ENCODE measurements at places on chromosomes 3 and 15. TPM values are rescaled to one million over a fixed set of nuclear protein-coding genes. Genes with fewer than 3 reads are reported as not detected.

GRCh38 chr3:73215901-73216300, 154.4 kb downstream of the EBLN2 start:
- no peak overlapping the region for H3K4me3 ChIP-seq
- no peaks in the 10 kb centered on the region for H3K27me3 ChIP-seq
- no peaks in the 10 kb centered on the region for H3K4me1 ChIP-seq
- no peak for DNase-seq

- H3K27me3 ChIP-seq = no peaks in the 10 kb centered on the region
Observed at GRCh38 chr15:99135194-99135593, 30.3 kb downstream of the SYNM start.

- no peaks in the 10 kb centered on the region for H3K27me3 ChIP-seq
- H3K36me3 ChIP-seq = no peaks in the 10 kb centered on the region
- H3K27ac ChIP-seq = peak overlapping the region; percentile 34
- DNase-seq = no peak
- no peak overlapping the region for H3K4me3 ChIP-seq
- no peaks in the 10 kb centered on the region for H3K4me1 ChIP-seq
Observed at GRCh38 chr3:47314056-47314764, 31.5 kb downstream of the KLHL18 start.

GRCh38 chr3:147702509-147702908, 293.3 kb downstream of the ZIC1 start:
- no peak overlapping the region for H3K27ac ChIP-seq
- no peaks in the 10 kb centered on the region for H3K27me3 ChIP-seq
- no peaks in the 10 kb centered on the region for H3K36me3 ChIP-seq
- no peak overlapping the region for H3K4me3 ChIP-seq

DNA sequence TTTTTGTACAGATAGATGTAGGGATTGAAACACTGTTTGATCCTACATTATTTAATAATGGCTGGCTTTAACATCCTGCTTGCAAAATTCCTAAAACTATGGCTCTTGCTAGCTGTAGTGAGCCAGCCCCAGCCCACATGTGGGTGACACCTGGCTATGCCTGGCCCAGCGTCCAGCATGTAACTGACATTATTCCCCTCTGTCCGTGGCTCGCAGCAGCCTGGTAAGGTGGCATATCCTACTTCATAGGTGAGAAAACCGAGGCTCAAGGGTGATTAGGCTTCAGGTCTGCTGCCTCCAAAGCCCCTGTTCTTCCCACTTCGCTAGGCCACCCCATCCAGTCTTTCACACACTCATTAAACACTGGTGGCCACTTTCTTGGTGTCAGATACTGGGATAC, 1.6 kb downstream of the CALML4 start:
- DNase-seq = no peak
- no peak overlapping the region for H3K27ac ChIP-seq
- no peaks in the 10 kb centered on the region for H3K27me3 ChIP-seq
- H3K4me1 ChIP-seq = no peaks in the 10 kb centered on the region
- no peak overlapping the region for H3K4me3 ChIP-seq

- no peak overlapping the region for H3K4me3 ChIP-seq
- peaks cover 3% of the 10 kb centered on the region for H3K4me1 ChIP-seq
- no peaks in the 10 kb centered on the region for H3K27me3 ChIP-seq
- no peak overlapping the region for H3K27ac ChIP-seq
Observed at GRCh38 chr3:112096176-112096575, 10.0 kb downstream of the C3orf52 start.

- H3K27me3 ChIP-seq = no peaks in the 10 kb centered on the region
- no peak overlapping the region for H3K27ac ChIP-seq
- no peak for DNase-seq
Observed at GRCh38 chr3:43768381-43768973, 77.7 kb downstream of the ABHD5 start.

Gene DUT
- total RNA-seq = 413 TPM

Gene FSIP1
- 0.38 TPM for total RNA-seq
